Right lobe of liver (tissue), 6 donors: ENCODE measurements at places on chromosomes 4 and X. TPM values are rescaled to one million over a fixed set of nuclear protein-coding genes. Genes with fewer than 3 reads are reported as not detected.

CABS1 gene
- total RNA-seq: not detected

CASK gene
- total RNA-seq: 18.9 TPM

PAGE1 gene
- not detected for total RNA-seq

SOWAHD gene
- total RNA-seq: not detected

DLG3 gene
- total RNA-seq: 0.80 TPM

FOXP3 gene
- total RNA-seq: 0.24 TPM

DNA sequence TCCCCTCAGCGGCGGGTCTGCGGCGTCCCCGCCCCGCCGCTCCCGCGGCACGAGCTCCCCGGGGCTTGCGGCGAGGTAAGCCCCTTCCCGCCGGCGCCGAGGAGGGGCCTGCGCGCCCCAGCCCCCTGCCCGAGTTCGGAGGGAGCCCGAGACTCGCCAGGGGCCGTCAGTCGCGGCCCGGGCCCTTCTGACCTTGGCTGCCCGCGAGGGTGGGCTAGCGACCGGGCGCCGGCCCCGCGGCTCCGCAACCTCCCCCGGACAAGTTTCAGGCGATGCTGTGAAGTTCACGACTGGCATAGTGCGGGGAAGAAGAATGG lies 554 bp downstream of the CDKL5 start:
- no peak for DNase-seq

DNA sequence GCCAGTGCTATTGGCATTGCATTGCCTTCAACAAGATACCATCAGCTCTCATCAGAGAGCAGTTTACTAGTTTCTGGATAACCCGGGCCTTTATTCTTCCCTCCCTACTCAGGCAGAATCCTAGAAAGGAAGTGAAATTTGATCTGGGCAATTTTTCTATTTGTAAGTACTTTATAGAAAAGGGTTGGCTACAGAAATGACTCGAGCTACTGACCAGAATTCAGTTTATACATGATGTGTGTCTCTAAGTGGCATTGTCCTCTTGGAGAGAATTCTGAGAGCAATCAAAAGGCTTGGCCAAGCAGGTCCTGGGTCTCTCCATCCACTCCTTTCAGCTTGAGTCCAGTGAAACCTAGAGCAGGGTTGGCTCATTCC lies 192.7 kb upstream of the LEF1 start:
- no peak for DNase-seq
